ENCODE measurements at places on chromosomes 16 and 17. TPM values are rescaled to one million over a fixed set of nuclear protein-coding genes. Genes with fewer than 3 reads are reported as not detected.

Gene CRYM
- total RNA-seq, result 0.26 TPM

Gene ZG16
- not detected for total RNA-seq

Gene MRPS7
- total RNA-seq, result 58.7 TPM

Gene USP6
- not detected for total RNA-seq

Gene ARHGAP44
- 5.9 TPM for total RNA-seq

Gene IL21R
- total RNA-seq, result 0.79 TPM

Gene CLEC18C
- 0.12 TPM for total RNA-seq

Gene SMARCD2
- total RNA-seq, result 95.6 TPM

Gene TVP23A
- 0.19 TPM for total RNA-seq

Gene TEKT1
- not detected for total RNA-seq

Gene RFNG
- 23.5 TPM for total RNA-seq

Gene CRYBA1
- not detected for total RNA-seq

Gene ADAD2
- not detected for total RNA-seq

Gene KRT16
- 0.79 TPM for total RNA-seq

Gene ATXN1L
- total RNA-seq, result 11.1 TPM

Gene GCGR
- total RNA-seq, result not detected

Gene KCNJ16
- total RNA-seq, result not detected

Gene REXO5
- 10.8 TPM for total RNA-seq

Gene SOST
- 3.4 TPM for total RNA-seq

Gene RCVRN
- not detected for total RNA-seq

Gene PNMT
- not detected for total RNA-seq

Gene TMC5
- total RNA-seq, result 0.79 TPM

Gene FAM20A
- total RNA-seq, result 20.8 TPM

Gene CBFA2T3
- total RNA-seq, result 0.06 TPM

Gene DHRS7C
- not detected for total RNA-seq

Gene NTN3
- 0.40 TPM for total RNA-seq

Gene CASKIN1
- total RNA-seq, result 0.40 TPM

Gene MRPL58
- 30.6 TPM for total RNA-seq

Gene GLYR1
- total RNA-seq, result 43.9 TPM

Gene RNF222
- total RNA-seq, result not detected

Gene MYH8
- total RNA-seq, result not detected

Gene HIC1
- 12.7 TPM for total RNA-seq

Gene HID1
- total RNA-seq, result 1.3 TPM

Gene ZSCAN10
- total RNA-seq, result not detected

Gene CD300E
- total RNA-seq, result not detected

Gene CCDC200
- total RNA-seq, result not detected

Gene SEZ6L2
- 6.3 TPM for total RNA-seq

Gene ABCC6
- 0.75 TPM for total RNA-seq

Gene RBBP6
- 9.2 TPM for total RNA-seq

Gene EFNB3
- under 0.01 TPM for total RNA-seq

Gene CTRB2
- total RNA-seq, result not detected

Gene STAC2
- total RNA-seq, result not detected

Gene ALOX12B
- not detected for total RNA-seq

Gene C16orf46
- 0.06 TPM for total RNA-seq

Gene KRTAP2-1
- total RNA-seq, result not detected

Gene C1QTNF8
- 0.06 TPM for total RNA-seq

Gene ENPP7
- not detected for total RNA-seq

Gene HS3ST3A1
- total RNA-seq, result 1.5 TPM

Gene NOMO2
- 242 TPM for total RNA-seq

All from aortic smooth muscle cell (primary cell).